GM23248 (cell line): ENCODE measurements at places on chromosomes 5 and 9.
A peak's percentile ranks its signal among the peaks of the same experiment; 100 is the strongest.

- DNase-seq: peak; percentile 39
These were observed 222.4 kb downstream of the TSSK1B start for GRCh38 chr5:113212244-113212920.

DNA sequence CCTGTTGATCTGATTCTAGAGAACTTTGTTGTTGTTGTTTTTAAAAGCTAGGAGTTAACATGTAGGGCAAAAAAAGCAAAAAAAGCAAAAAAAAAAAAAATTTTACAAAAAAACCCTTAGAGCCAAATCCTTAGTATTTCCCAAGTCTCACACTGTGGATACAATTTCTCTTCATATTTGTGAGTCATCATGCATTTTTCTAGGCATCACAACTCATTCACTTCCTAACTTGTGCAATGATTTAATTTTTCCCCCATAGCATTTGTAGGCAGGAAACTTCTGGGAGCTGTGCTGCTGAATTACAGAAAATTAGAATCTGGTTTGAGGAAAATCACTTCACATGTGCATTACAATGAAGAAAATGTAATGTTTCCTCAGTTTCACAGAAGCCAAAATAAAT is 91.9 kb downstream of the MARCHF3 start:
- DNase-seq: peak; percentile 90

DNA sequence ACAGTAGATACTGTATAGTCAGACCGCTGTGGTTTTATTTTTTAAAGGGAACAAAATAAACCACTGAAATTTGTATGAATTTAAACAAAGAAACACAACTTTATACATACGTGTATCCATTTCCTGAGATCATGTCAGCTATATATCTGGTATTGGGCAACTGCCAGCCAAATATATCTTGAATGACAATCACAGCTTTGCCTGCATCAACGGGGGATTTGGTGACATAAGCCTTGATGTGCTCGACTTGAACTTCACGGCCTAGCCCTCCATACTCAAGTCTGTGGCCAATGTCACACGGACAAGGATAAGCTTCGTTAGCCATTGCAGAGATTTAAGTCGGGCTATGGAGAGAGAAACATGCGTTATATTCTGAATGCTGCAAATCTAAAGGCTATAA is 17.3 kb downstream of the CMBL start:
- DNase-seq: no peak

- no peak for DNase-seq
These were observed 9.4 kb upstream of the ABO start for GRCh38 chr9:133284362-133284761.

DNA sequence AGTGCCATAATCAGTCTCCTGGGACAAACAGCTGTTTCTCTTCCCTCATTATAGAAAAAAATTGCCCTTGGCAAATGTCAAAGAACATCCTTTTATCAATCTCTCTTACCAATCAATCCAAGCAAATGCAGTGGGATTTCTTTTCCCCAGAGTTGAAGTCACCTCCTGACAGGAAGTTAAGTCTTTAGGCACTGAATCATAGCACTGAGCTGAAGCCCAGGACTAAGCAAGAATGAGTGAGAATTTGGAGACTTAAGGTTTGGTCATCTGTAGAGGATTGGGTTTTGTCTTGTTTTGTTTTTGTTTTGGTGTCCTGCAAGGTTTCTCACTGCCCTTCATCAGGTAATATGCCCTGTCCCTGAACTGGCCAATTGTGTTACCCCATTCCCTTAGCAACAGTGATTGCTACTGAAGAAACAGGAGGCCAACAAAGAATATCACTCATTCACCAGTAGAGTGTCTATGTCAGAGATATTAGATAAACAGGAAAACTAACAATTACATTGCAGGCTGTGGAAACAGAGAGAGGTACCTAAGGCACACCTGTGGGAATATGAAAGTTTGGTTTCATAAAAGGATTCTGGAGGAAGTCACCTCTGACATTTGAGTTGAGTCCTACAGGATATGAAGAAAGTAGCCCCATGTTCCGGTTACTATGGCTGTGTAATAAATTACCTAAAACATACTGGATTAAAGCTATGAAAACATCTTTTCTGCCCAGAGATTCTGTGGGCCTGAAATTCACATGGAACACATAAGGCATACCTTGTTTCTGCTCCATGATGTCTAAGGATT is 4.5 kb upstream of the FXN start:
- DNase-seq: peak; percentile 58
